ENCODE measurements at places on chromosomes 4 and X. TPM values are rescaled to one million over a fixed set of nuclear protein-coding genes. Genes with fewer than 3 reads are reported as not detected.
A peak's percentile ranks its signal among the peaks of the same experiment; 100 is the strongest.

DNA sequence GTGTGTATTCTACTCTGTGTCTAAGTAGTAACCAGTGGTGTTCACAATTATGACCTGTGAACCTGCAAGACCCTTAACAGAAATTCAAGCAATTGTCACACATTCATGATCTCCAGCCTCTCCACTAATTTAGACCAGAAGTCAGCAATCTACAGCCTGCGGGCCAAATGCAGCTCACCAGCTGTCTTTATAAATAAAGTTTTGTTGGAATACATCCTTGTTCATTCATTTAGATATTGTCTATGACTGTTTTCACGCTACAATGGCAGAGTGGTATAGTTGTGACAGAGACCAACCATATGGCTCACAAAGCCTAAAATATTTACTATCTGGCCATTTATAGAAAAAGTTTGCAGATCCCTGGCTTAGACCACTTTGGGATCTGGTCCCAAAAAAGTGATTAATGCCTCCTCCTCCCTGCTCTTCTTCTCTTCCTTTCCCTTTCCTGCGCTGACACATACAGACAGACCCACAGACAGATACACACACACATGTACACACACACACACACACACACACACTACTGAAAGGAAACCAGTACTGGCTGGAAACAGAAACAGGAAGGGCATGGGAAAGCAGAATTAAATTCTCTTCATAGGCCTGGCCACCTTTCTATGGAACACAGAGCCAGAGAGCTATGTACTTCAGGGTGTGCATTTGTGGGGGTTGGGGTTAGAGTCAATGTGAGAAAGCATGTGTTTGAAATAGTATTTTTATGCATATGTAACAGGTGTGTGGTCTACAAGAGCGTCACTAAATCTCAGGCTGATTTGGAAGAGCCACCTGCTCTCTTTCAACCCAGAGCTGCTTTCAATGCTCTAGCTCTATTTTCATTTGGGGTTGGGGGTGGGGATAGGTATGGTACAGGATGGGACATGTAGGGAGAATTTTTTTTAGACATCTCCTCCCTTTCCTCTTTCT is 49.7 kb upstream of the TMEM164 start:
- H3K27me3 ChIP-seq, result no peaks in the 10 kb centered on the region
- no peaks in the 10 kb centered on the region for H3K4me1 ChIP-seq
- no peak for DNase-seq

The GABRG1 gene
- not detected for total RNA-seq

GRCh38 chr4:140529434-140529833 is 5.5 kb downstream of the ELMOD2 start:
- H3K27ac ChIP-seq, result peak overlapping the region; percentile 71
- DNase-seq, result peak; percentile 29
- peaks cover 33% of the 10 kb centered on the region for H3K36me3 ChIP-seq
- no peak overlapping the region for H3K4me3 ChIP-seq

DNA sequence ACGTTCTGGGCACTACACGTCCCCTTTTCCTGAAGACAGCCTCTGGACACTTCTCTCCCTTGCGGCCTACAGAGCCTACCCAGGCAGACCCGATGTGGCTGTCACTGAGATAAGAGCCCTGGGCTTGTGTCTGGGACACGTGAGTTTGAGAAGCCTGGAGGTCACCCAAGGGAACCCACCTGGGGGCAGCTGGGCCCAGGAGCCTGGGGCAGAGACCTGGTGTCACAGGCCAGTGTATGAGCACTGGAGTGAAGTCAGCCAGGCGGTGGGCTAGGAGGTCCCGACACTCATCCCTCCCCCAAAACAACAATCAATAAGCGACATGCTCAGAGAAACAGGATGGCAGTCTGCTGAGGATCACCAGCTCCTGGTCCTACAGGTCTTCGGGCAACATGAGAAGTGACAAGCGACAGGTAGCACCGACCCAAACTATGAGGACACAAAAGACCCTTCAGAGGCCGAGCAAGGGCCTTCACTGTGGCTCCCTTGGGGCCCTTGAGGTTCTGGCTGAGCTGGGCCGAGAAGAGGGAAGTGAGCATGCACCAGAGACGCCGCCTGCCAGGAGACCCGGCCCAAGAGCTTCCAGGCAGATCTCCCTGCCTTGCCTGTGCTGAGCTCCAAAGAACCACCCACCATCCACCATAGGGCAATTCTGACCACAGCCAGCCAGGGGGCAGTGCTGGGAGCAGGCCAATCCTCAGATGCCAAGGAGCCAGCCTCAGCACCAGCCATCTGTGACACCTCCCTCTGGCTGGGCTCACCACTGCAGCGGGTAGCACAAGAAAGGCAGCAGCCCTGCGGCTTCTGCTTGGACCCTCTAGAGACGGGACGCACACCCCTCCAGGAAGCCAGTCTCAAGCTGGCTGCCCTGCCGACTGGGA is 11.0 kb upstream of the DUSP9 start:
- no peak overlapping the region for H3K4me3 ChIP-seq
- no peak overlapping the region for H3K27ac ChIP-seq
- H3K36me3 ChIP-seq, result no peaks in the 10 kb centered on the region
- no peaks in the 10 kb centered on the region for H3K27me3 ChIP-seq

The GLUD2 gene
- total RNA-seq, result 1.3 TPM

DNA sequence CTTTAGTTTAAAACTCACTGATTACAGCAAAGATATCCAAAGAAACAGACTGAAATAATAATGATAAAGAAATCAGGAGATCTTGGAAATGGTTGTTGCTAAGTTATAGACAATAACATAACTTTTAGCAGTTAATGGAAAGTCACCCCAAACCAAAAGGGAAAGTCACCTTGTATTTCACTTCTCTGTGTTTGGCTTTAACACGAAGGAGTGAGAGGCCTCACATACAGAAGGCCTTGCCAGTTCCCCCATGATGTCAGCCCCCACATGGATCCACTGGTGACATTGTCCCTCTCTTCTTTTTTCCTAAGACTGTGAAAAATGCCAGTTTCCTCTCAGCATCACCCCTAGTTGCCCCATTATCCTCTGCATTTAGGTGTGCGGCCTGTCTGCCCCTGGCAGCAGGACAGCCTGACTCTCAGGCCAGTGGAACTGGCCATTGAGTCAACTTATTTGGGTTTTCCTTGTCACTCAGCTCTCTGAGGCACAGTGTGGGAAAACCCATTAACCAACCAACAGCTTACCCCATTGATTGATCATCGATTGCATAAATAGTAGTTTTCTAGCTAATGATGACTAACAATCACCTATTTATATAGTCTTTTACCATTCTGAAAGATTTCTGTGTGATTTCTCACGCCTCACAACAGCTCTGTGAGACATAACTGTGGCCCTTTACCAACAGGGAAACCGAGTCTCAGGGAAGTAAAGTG is 308.1 kb downstream of the PTTG2 start:
- H3K4me1 ChIP-seq, result peaks cover 2% of the 10 kb centered on the region
- DNase-seq, result no peak
- H3K4me3 ChIP-seq, result no peak overlapping the region

Data from heart left ventricle (tissue), 16 donors.